ENCODE measurements at places on chromosomes 7 and 10. TPM values are rescaled to one million over a fixed set of nuclear protein-coding genes. Genes with fewer than 3 reads are reported as not detected.

The ADAM22 gene
- 0.28 TPM for total RNA-seq

The MMRN2 gene
- 9.0 TPM for total RNA-seq

The SMKR1 gene
- total RNA-seq, result not detected

The GIMAP7 gene
- total RNA-seq, result 0.19 TPM

The NACAD gene
- 0.38 TPM for total RNA-seq

The TFEC gene
- total RNA-seq, result not detected

The VPS41 gene
- 40.8 TPM for total RNA-seq

The MYL10 gene
- total RNA-seq, result not detected

The ANKRD61 gene
- under 0.01 TPM for total RNA-seq

The C10orf105 gene
- total RNA-seq, result not detected

The CCDC3 gene
- total RNA-seq, result 4.5 TPM

The NUP42 gene
- total RNA-seq, result 28.8 TPM

The ARHGEF5 gene
- total RNA-seq, result 1.1 TPM

The PDAP1 gene
- 37.2 TPM for total RNA-seq

The SORCS3 gene
- total RNA-seq, result not detected

The NAT16 gene
- not detected for total RNA-seq

The GIMAP4 gene
- 0.56 TPM for total RNA-seq

The ACHE gene
- under 0.01 TPM for total RNA-seq

The BET1 gene
- 38.2 TPM for total RNA-seq

The CCL26 gene
- total RNA-seq, result 2.9 TPM

The SFTPD gene
- not detected for total RNA-seq

The ZNF775 gene
- total RNA-seq, result 3.5 TPM

The UCN3 gene
- not detected for total RNA-seq

The MAT1A gene
- not detected for total RNA-seq

The OR9A2 gene
- total RNA-seq, result not detected

The ASZ1 gene
- total RNA-seq, result not detected

The ADRB1 gene
- under 0.01 TPM for total RNA-seq

The TMEM140 gene
- 18.6 TPM for total RNA-seq

The MKX gene
- not detected for total RNA-seq

The MOGAT3 gene
- total RNA-seq, result not detected

The BCAP29 gene
- total RNA-seq, result 64.4 TPM

The CFAP58 gene
- total RNA-seq, result 1.1 TPM

The ARHGAP22 gene
- total RNA-seq, result 156 TPM

The EPO gene
- not detected for total RNA-seq

The ANXA8 gene
- total RNA-seq, result 0.19 TPM

The FAM237B gene
- total RNA-seq, result under 0.01 TPM

The GHRHR gene
- total RNA-seq, result not detected

The CPA2 gene
- not detected for total RNA-seq

The MYO3A gene
- total RNA-seq, result not detected

The TBXAS1 gene
- total RNA-seq, result 0.19 TPM
